Right atrium auricular region (tissue), 2 donors: ENCODE measurements at places on chromosomes 12 and 14. TPM values are rescaled to one million over a fixed set of nuclear protein-coding genes. Genes with fewer than 3 reads are reported as not detected.

Gene ADAMTS20
- not detected for total RNA-seq

Gene SLCO1B1
- total RNA-seq, result not detected

Gene FOXG1
- total RNA-seq, result not detected

Gene LRP6
- total RNA-seq, result 21.3 TPM

Gene BATF
- 1.4 TPM for total RNA-seq

Gene KITLG
- 3.5 TPM for total RNA-seq

Gene COX8C
- total RNA-seq, result not detected

Gene GCH1
- total RNA-seq, result 2.4 TPM

Gene CDCA3
- 0.39 TPM for total RNA-seq

DNA sequence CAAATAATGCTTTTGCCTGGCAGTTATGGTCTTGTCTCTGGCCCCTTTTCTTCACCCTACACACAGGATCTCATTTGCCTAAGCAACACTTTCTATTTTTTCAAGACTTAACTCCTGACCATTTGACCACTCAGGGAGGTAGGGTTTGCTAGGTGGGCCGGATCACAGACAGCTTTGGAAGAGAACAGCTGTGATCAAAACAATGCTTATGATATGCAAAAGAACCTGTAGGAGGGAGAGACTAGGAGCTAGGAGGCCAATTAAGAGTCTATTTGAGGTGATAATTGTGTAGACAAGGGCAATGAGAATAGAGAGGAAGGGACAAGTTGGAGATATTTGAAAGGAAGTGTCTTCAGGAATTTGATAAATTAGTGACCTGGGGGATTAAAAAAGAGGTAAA is 12.3 kb upstream of the DACT1 start:
- H3K4me3 ChIP-seq, result no peak overlapping the region
- H3K27ac ChIP-seq, result no peak overlapping the region
- no peaks in the 10 kb centered on the region for H3K36me3 ChIP-seq
- H3K27me3 ChIP-seq, result no peaks in the 10 kb centered on the region

DNA sequence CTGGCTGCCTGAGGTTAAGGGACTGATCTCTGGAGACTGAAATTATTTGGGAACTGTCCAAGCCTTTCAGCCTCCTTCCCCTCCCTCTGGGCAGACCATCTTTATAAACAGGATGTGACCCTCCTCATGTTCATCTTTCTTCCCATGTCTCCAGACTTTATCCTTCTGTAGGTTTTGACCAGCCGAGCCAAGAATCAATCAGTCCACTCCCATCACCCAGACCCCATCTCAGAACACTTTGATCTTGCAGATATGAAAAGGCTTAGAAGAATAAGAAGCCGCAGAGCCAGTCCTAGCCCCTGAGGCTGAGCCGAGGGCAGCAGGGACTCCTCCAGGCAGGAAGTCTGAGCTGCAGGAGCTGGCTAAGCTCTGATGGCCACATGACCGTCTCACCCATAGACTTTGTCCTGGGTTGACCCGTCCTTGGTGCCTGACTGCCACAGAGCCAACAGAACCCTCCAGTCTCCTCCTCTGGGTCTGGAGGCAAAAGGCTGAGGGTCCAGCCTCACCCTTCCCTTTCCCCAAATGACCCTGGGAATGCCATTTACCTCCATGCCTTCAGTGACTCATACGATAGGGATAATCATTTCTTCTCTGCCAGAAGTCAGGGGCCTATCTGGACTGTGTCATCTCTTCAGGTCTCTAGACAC is 1.6 kb downstream of the KRT71 start:
- no peaks in the 10 kb centered on the region for H3K27me3 ChIP-seq
- DNase-seq, result no peak

- no peaks in the 10 kb centered on the region for H3K36me3 ChIP-seq
- H3K4me1 ChIP-seq, result no peaks in the 10 kb centered on the region
- no peak for DNase-seq
- H3K27me3 ChIP-seq, result no peaks in the 10 kb centered on the region
These were observed 8.3 kb downstream of the DERA start for GRCh38 chr12:15919418-15919817.

- H3K27me3 ChIP-seq, result no peaks in the 10 kb centered on the region
- H3K27ac ChIP-seq, result peak overlapping the region; percentile 52
- peaks cover 44% of the 10 kb centered on the region for H3K4me1 ChIP-seq
These were observed 3.5 kb upstream of the KLC1 start for GRCh38 chr14:103625356-103626095.

- no peak for DNase-seq
- H3K27me3 ChIP-seq, result no peaks in the 10 kb centered on the region
- no peaks in the 10 kb centered on the region for H3K36me3 ChIP-seq
- no peak overlapping the region for H3K27ac ChIP-seq
These were observed 47.0 kb upstream of the PLBD1 start for GRCh38 chr12:14614704-14615121.

DNA sequence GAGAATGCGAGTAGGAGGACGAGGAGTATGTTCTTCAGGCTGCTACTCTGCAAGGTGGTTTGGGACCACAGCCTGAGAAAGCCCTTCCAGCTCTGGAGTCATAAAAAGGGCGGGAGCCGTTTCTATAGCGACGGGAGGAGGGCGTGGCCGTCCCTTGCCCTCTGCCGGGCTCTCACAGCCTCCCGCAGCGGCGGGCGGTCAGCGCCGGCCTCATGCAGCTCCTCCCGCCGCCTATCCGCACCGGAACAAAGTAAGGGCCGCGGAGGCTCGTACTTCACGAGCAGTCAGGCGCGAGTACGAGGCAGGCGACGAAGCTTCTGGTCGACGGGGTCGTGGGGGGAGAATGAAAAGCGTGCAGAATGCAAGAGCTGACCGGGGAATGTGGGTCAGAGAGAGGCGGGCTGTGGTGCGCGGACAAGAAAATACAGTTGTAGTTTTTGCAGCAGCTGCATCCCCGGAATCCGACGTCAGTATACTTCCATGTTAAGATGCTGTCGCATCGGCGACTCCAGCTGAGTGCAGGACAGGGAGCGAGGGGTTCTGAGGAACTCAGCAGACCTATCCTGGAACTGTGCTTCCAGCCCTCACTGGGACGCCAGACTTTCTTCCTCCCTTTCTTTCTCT is at the start of gene DYRK4:
Gene DYRK4, plus strand, starts transcription at position 175 of the 624 bp plus-strand sequence. Its CDS starts 38 bp downstream, at position 213.
- peak; percentile 64 for DNase-seq
- no peak within 1 kb of the TSS for H3K27ac ChIP-seq
- no peaks in the 10 kb centered on the region for H3K27me3 ChIP-seq
- H3K36me3 ChIP-seq, result no peaks in the 10 kb centered on the region

GRCh38 chr12:64054079-64054520 is 168.0 kb downstream of the KICS2 start:
- no peaks in the 10 kb centered on the region for H3K27me3 ChIP-seq
- no peak overlapping the region for H3K4me3 ChIP-seq
- H3K36me3 ChIP-seq, result no peaks in the 10 kb centered on the region
- H3K4me1 ChIP-seq, result no peaks in the 10 kb centered on the region
- no peak overlapping the region for H3K27ac ChIP-seq
- DNase-seq, result no peak

GRCh38 chr12:107660861-107661415 is 24.7 kb upstream of the PWP1 start:
- no peaks in the 10 kb centered on the region for H3K27me3 ChIP-seq
- no peaks in the 10 kb centered on the region for H3K36me3 ChIP-seq

DNA sequence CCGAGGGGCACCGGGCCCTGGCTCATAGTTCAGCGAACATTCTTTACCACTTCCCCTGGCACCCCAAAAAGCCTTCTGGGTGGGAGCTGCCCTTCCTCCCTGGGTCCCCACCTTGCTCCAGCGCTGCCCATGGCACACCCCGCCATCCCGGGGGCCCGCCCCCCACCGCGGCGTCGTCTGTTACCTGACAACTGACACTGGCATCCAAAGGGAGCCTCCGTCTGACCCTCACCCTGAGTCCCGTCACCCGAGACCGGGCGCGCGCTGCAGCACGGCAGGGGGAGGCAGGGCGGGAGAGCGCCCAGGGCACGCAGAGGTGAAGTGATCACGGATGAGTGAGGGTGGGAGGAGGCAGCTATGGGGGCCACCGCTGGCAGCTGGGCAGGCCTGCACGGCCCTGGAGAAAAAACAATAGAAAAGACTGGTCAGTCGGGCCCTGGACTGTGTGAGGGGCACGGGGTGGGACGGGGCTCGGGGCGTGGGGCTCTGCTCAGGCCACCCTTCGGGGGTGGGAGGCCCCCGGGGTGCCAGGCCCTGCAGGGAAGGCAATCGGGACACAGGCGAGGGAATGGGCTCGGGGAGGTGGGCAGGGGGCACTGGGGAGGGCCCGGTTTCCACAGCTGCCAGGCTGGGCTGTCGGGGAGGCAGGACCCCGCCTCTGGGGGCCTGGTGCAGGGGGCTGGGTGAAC is 40.7 kb downstream of the BCL11B start:
- H3K4me1 ChIP-seq, result no peaks in the 10 kb centered on the region
- no peak for DNase-seq
- no peaks in the 10 kb centered on the region for H3K27me3 ChIP-seq
- no peak overlapping the region for H3K27ac ChIP-seq

DNA sequence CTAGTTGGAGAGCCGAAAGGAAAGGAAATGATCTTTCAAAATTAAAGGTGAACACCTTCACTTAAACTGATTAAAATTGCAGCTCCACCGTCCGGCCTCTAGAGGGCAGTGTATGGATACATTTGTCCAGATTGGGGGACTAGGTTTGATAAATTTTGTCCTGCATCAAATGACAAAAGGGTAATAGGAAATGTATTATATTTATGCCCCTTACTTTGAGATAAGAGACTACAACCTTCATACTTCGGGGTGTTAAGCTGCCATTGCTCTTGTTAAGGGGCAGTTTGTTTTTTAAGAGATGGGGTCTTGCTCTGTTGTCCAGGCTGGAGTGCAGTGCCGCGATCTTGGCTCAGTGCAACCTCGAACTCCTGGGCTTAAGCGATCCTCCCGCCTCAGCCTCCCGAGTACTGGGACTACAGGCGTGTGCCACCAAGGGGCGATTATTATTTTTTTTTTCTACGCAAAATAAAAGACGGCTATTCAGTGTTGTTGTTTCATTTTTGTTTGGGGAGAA is 818 bp upstream of the SUOX start:
- H3K4me1 ChIP-seq, result no peaks in the 10 kb centered on the region
- H3K36me3 ChIP-seq, result peaks cover 32% of the 10 kb centered on the region
- DNase-seq, result peak; percentile 73
- H3K27ac ChIP-seq, result peak overlapping the region; percentile 86
- peak overlapping the region; percentile 48 for H3K4me3 ChIP-seq

GRCh38 chr12:11793921-11794710 is 144.6 kb downstream of the ETV6 start:
- H3K27ac ChIP-seq, result peak overlapping the region; percentile 76
- no peaks in the 10 kb centered on the region for H3K27me3 ChIP-seq
- no peak for DNase-seq
- H3K36me3 ChIP-seq, result no peaks in the 10 kb centered on the region

GRCh38 chr14:74988131-74988530 is 14.6 kb upstream of the EIF2B2 start:
- H3K27me3 ChIP-seq, result no peaks in the 10 kb centered on the region
- H3K4me3 ChIP-seq, result no peak overlapping the region
- H3K4me1 ChIP-seq, result no peaks in the 10 kb centered on the region
- no peak overlapping the region for H3K27ac ChIP-seq
- no peak for DNase-seq
- H3K36me3 ChIP-seq, result no peaks in the 10 kb centered on the region

DNA sequence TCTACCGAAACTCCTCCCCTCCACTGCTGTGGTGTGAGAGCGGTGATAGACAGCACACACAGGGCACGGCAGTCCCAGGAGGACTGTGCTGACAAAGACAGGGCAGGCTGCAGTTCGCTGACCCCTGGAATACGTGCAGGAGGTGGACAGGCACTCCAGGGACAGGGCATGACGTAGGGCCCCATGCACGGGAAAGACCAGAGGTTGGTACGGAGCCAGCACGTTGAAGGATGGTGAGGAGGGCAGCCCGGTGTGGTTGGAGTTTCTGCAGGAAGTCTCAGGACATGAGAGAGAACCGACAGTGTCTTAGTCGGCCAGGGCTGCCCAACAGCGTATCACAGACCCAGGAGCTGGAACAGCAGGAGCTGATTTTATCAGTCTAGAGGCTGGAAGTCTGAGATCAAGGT is 254.2 kb upstream of the FKBP4 start:
- H3K36me3 ChIP-seq, result peaks cover 10% of the 10 kb centered on the region
- peak; percentile 70 for DNase-seq
- H3K4me3 ChIP-seq, result no peak overlapping the region

GRCh38 chr14:105908481-105908911 is 382.1 kb downstream of the TMEM121 start:
- H3K4me1 ChIP-seq, result no peaks in the 10 kb centered on the region
- no peaks in the 10 kb centered on the region for H3K36me3 ChIP-seq
- no peaks in the 10 kb centered on the region for H3K27me3 ChIP-seq
- no peak for DNase-seq

DNA sequence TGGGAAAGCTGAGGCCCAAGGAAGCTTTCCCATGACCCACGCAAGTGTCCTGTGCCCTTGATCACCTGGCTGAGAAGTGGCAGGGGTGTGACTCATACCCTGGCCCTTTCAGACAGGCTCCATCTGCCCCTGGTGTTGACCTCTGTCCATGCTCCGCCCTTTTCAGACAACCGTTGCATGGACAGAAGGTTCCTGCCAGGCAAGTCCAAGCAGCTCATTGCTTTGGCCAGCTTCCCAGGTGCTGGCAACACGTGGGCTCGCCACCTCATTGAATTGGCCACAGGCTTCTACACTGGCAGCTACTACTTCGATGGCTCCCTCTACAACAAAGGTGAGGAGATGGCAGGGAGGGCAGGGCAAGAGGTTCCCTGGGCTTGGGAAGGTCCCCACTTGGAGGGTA is 103.5 kb downstream of the WSCD2 start:
- no peaks in the 10 kb centered on the region for H3K4me1 ChIP-seq
- no peak for DNase-seq
- no peak overlapping the region for H3K4me3 ChIP-seq
- H3K27ac ChIP-seq, result no peak overlapping the region
- H3K27me3 ChIP-seq, result no peaks in the 10 kb centered on the region

- no peaks in the 10 kb centered on the region for H3K4me1 ChIP-seq
- DNase-seq, result no peak
- H3K36me3 ChIP-seq, result no peaks in the 10 kb centered on the region
- no peak overlapping the region for H3K4me3 ChIP-seq
- H3K27ac ChIP-seq, result no peak overlapping the region
These were observed 97.5 kb downstream of the TMX1 start for GRCh38 chr14:51337520-51337919.

- no peaks in the 10 kb centered on the region for H3K36me3 ChIP-seq
- H3K4me3 ChIP-seq, result no peak overlapping the region
- DNase-seq, result no peak
- no peak overlapping the region for H3K27ac ChIP-seq
- H3K4me1 ChIP-seq, result no peaks in the 10 kb centered on the region
These were observed 187.4 kb upstream of the RASSF8 start for GRCh38 chr12:25771041-25771440.

DNA sequence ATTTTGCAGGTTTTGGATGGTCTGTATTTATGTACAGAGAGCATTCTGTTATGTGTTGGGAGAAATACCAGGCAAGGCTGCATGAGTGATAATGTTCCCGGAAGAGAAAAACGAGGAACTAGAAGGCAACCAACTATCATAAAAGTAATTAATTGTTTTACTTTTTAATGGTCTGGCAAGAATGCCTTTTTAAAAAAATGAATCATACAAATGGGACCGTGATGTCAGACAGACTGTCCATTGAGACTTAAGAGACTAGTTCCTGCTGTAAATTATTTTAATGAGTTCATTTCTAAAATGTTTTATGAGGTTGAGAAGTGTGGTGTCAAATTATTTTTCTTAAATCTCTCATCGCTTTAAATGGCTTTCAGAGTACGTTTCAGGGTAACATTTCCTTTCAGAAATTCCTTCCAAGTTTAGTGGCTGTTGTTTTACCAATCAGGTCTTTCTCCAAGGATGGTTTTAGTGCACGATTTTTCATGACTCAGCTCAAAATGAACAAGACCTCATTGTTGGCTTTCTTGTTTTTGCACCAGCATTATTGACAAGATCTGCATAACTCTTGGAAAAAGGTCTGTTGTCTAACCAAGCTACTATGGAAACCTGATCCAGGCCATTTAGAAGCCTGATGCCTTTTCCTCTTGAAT is 86.1 kb upstream of the ARHGAP5 start:
- no peaks in the 10 kb centered on the region for H3K4me1 ChIP-seq
- DNase-seq, result no peak
- H3K27me3 ChIP-seq, result no peaks in the 10 kb centered on the region
- H3K36me3 ChIP-seq, result no peaks in the 10 kb centered on the region
- H3K27ac ChIP-seq, result peak overlapping the region; percentile 86
